NCI-H2107 (cell line): ENCODE measurements at places on chromosomes 4 and X.

GRCh38 chrX:151177141-151178027, 1.0 kb downstream of the GPR50 start:
- DNase-seq: no peak

GRCh38 chr4:148055844-148056243, 324.0 kb downstream of the ARHGAP10 start:
- DNase-seq: no peak

DNA sequence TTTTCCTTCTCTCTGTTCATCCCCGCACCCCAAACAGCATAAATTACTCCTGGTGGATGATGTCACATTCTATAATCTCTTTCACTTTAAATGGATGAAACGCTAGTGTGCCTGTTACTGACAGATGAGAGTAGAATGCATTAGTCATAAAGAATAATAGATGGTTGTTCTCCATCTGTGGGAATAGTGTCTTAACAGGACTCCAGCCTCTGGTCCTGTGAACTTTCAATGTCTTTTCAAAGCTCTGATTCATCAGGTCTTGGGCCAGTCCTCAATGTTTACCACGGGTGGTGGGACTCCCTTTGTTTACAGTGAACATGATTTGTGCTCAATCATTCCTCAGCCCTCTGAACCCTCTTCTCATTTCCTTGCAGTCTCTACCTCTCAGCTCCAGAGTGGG, 182.6 kb downstream of the GABRB1 start:
- DNase-seq: no peak

DNA sequence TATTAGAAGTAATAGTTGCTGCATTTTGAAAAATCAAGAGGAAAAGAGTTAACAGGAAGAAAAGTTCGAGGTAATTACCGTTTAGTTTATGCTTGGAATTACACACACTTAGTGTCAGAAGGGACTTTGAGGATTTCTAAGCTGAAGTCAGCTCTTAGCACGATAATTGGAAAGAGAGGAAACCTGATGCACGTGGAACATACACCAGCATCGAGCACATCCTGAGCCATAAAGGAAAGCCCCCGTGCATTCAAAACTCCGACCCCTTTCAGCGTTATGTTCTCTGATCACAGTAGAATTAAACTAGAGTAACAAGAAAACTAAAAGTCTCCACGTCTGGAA, 400 bp upstream of the PAQR3 start:
- DNase-seq: peak; percentile 21

- no peak for DNase-seq
Measured at GRCh38 chr4:140662082-140662869, 93.5 kb upstream of the UCP1 start.

DNA sequence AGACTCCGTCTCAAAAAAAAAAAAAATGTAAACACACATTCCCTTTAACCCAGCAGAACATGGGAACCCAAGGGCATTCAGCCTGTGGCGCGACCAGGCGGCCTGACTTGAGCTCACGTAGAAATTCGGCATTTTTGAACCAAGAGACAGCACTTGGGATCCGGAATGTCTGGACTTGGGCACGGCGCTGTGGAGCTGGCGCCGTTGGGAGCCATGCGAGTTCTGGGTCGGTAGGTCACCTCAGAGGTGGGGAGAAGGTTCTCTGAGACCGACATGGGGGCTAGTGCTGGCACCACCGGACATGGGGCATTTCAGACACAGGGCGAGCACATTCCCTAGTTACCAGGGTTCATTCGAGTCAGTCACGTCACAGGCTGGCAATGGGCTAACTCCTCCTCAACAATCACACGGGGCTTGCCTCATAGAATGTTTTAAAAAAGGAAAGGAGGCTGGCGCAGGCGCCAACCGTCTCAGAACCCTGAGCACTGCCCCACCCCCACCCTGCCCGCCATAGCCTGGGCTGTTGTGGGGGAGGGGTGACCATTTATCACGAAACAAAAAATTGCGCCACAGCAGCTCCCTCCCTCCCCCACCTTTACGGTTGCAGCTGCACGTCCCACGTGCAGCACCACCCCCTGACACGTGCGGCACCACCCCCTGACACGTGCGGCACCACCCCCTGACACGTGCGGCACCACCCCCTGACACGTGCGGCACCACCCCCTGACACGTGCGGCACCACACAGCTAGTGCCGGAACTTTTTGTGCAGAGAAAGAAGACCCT, at the start of gene TEX28:
Gene TEX28 (minus strand): TSS at position 334 of the 784 bp plus-strand sequence. CDS start 3,007 bp downstream, outside the sequence.
- DNase-seq: no peak

GRCh38 chrX:2642791-2643190, 48.3 kb upstream of the CD99 start:
- DNase-seq: no peak

DNA sequence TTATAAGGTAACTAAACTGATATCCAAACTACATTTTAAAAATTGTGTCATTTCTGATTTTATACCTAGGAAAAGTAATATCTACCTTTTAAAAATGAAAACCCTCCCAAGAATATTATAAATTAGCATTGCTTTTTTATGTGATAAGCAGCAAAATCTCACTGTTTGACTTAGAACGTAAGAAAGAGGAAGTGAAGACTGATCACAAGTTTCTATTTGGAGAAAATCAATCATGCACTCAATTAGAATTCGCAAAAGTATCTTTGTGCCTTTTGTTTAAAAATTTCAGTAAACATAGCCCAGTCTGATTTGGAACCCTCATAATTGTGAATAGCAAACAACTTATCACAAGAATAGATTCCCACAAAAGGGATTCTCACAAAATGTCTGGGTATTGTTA, 142.7 kb downstream of the TENM3 start:
- DNase-seq: no peak

- DNase-seq: no peak
Measured at GRCh38 chr4:33911959-33912358, 2332.4 kb downstream of the ARAP2 start.

DNA sequence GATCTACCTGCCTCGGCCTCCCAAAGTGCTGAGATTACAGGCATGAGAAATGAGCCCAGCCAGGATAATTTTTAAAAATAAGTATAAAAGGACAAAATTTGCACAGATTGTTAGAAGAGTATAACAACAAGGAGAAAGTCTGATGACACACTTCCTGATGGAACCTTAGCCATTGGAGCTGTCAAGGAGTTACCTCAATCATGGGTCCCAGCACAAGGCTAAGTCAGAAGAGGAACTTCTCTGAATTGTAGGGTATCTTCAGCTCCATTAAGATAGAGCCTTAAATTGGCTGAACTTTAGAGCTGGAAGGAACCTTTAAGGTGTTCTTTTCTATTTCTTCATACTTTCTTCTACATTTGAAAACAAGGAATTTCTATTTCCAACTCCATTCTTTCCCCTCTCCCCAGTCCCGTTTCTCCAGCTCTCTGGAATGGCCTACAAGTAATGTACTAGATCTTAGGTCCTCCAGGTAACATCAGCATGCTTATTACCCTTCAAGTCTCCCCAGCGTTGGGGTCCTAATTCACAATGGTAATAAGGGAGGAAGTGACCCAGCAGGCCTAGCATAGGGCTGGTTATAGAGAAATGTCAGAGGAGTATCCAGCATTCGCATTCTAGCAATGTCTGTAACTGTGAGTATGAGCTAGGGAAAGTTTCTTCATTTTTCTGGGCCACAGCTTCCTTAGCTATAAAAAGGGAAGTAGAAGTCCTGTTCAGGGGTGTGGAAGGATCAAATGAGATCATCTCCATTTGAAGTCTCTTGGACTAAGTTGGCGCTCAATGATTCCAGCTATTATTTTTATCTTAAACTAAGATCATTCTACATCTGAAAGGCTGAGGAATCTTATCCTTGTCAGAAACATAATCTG, 18.5 kb upstream of the RBPJ start:
- DNase-seq: no peak

DNA sequence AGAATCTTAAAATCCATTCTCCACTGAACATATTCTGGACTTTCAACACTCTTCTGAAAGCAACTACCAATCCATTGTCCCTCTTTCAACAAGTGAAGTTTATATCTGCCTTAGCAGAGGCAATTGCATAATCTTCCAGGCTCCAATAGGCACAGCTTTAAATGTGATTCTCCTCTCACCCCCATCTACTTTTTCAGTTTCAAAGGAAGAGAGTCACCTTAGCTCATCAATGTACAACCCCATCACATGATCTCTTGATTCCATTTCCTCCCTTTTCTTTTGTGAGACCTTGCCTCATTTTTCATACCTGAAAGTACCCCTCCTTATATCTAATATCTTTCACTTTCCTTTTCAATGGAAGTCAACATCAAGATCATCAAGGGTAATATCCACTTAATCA, 921.7 kb upstream of the EPHA5 start:
- DNase-seq: no peak

DNA sequence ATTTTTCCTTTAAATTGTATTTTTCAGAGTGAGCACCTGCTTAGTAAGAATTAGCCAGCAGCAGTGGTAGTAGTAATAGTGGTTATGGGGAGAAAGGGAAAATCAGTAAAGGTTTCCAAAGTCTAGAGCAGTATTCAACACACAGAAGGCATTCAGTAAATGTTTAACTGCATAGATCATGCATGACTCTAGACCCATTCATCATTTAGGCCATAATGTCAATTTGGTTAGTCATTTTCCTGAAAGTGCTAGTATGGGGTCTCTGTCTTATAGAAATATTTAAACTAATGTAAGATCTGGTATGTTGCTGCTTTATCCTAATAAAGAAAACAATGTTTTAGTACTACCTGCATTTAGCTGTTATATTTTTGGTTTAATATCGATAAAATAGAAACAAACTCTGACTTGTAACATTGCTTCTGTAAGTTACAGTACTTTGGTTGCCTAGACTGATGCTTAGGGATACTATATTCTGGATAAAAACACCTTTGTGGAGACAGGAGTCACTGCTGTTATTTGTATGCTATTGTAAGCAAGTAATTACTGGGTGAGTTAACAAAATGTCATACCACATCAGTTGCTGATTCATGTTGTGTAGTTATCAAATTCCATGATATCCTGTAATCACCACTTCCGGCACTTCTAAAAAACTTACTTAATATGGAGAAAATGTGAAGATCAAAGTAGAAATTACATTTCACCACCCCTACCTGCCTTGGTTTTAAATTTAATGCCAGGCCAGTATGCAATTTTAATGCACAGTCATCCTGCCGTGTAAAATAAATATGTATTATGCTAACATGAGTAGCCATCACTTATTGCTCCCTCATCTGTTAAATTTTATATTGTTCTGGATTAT, 115.8 kb upstream of the BMPR1B start:
- no peak for DNase-seq

GRCh38 chrX:74351760-74352159, 47.8 kb downstream of the ZCCHC13 start:
- no peak for DNase-seq

DNA sequence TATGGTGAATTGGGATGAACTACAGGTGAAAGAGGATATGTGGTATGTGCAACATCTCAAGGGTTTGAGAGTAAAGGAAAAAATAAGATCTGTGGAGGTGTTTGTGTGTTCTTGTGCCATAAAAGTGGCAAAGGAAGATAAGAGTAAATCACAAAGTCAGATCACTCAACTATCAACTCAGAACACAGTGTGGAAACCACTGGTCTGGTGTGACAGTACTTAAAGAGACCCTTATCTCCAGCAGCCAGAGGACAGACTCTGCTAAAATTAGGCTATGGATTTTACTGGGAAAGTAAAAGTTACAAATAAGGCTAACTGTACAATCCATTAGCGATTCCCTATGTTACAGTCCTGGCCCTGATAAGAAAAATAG, 54.0 kb upstream of the PRDM8 start:
- no peak for DNase-seq

DNA sequence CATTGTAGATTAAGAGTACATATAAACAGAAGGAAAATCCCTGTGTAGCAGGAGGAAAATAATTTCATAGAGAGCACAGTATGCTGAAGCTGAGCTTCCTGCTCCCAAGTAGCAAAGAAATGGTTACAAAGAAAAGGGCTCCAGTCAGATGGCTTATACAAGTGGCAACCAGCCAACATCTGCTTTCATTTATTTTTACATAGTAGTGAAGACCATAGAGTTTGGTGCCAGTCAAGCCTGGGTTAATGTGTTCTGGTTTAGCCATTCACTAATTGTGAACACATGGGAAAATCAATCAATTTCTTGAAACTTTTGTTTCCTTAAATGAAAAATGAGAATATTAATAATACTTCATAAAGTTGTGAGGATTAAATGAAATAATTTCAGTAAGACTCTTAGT, 111.3 kb upstream of the ELOVL6 start:
- no peak for DNase-seq

DNA sequence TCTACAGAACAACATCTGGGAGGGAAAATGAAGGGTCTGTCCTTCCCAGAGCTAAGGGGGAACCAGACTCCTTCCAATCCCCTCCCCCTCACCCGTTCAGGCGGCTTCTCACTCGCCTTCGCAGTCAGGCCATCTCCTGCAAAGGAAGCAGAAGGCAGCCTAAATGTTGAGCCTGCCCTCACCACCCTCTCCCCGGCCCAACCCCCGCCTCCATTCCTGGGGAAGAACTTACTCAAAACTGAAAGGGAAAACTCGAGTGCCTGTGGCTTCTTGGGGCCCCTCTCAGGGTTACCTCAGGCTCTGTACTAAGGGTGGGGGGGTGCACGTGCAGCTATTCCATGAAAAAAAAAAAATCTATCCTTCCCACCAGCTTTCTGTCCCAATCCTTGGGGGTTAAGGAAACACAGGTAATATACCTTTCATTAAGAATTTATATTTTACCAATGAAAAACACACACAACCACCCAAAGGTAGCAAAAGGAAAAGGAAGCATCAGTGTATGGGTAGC, 2.4 kb downstream of the ZMYM3 start:
- no peak for DNase-seq

- no peak for DNase-seq
Measured at GRCh38 chr4:10151182-10151581, 34.6 kb upstream of the WDR1 start.

- DNase-seq: no peak
Measured at GRCh38 chr4:182370491-182370890, 127.3 kb downstream of the TENM3 start.

DNA sequence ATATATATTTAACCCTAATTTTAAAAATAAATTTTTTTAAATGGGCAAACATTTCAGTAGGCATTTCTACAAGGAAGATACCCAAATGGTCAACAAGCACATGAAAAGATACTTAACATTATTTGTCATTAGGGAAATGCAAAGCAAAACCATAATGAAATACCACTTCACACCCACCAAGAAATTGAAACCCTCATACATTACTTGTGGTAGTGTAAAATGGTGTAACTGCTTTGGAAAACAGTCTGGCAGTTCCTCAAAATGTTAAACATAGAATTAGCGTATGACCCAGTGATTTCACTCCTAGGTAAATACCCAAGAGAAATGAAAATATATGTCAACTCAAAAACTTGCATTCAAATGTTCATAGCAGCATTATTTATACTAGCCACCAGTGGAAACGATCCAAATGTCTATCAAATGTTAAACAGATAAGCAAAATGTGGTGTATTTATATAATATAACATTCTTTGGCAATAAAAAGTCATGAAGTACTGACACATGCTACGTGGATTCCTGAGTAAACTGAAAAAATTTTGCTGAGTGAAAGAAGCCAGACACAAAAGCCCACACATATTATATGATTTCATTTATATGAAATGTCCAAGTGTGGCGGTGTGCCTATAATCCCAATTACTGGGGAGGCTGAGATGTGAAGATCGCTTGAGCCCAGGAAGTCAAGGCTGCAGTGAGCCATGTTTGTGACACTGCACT, 16.6 kb downstream of the TRIM2 start:
- DNase-seq: no peak
